Stimulated activated CD8-positive, alpha-beta memory T cell treated with anti-CD3 and anti-CD28 coated beads, Interleukin-4, amount 100 ng/mL, for 1 hour (primary cell): ENCODE measurements at places on chromosomes 13 and 19.

DNA sequence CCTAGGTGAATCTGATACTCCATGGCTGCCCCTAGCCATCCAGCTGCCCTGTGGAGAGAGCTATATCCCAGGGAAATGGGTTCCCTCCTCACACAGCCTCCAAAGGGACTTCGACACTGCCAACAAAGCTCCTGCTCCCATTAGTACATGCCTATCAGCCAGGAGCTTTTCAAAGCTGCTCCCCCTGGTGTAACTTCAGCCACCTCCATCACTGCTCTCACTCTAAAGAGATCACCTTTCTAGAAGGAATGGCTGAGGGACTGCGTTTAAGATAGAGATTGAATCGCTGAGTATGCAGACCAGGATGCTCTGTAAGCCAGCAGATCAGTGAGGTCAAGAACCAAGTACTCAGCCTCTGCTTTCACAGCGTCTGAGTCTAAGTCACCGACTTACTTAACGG is 213.7 kb downstream of the NALCN start:
- no peak for DNase-seq

DNA sequence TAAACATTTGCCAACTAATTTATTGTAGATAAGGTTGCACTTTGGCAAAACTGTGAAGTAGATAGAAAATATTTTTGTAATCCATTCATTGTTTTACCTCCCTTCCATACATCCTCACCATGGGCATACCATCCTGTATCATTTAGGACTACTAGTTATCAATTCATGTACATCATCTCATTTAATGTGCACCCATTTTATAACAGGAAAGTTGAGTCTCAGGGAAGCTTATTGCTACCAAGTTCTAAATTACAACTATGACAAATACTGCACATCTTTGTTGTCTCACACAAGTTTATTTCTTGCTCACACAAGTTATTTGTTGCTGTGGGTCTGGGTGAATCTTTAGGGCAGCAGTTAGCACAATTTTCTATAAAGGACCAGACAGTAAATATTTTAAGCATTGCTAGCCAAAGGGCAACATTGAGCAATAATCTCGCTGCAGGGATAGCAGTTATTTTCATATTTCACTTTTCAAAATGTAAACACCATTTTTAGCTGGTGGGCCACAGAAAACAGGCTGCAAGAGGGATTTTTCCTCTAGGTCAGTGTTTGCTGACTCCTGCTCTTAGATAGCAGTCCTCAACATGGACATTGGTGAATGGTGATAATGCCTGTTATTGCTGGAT is 276.5 kb downstream of the GPC6 start:
- no peak for DNase-seq

DNA sequence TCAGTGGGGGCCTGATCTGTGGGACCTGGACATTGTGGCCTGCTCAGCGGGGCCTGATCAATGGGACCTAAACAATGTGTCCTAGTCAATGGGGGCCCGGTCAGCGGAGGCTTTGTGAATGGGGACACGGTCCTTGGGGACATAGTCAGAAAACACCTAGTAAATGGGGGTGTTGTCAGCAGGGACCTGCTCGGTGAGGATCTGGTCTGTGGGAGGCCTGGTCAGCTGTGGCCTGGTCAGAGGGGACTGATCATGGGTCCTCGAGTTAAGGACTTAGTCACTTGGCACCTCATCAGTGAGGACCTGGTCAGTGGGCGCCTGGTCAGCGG is 44.5 kb upstream of the TPM4 start:
- no peak for DNase-seq

GRCh38 chr13:26599860-26600259 is 42.4 kb downstream of the WASF3 start:
- DNase-seq: no peak

GRCh38 chr19:56942756-56943155 is 102.2 kb upstream of the PEG3 start:
- DNase-seq: no peak

GRCh38 chr13:95447814-95448213 is 104.7 kb upstream of the CLDN10 start:
- no peak for DNase-seq

- DNase-seq: no peak
Measured at GRCh38 chr13:112781881-112782361, 92.1 kb downstream of the ATP11A start.

- no peak for DNase-seq
Measured at GRCh38 chr13:20431687-20432384, 93.8 kb downstream of the CRYL1 start.

DNA sequence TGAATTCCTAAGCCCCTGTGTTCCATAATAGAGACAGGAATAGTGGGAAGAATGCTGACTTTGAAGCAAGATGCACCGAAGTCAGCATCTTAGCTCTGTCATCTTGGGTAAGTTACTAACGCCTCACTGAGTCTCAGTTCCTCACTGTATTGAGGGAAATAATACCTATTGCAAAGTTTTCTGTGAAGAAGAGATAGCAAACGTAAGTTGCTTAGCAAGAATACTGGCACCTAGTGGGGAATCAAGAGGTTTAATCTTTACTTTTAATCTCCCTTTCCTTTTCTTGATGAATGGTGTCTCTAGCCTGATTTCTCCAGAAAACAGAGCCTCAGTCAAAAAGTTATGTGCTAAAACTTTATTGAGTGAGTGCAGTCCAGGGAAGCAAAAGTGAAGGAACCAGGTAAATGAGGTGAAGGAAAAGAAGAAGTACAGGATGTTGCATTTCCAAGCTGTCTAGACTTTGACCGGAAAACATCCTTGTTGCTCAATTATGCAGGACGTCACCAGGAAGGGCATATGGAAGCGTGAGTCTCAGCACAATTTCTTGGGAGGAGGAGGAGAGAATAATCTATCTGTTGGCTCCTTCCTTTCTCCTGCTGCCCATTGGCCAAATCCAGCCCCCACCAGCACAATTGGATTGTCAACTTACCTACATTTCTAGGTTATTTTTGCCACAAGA is 210.0 kb downstream of the B3GLCT start:
- DNase-seq: no peak

GRCh38 chr13:114121496-114122126 is 10.8 kb downstream of the RASA3 start:
- no peak for DNase-seq

GRCh38 chr13:110352735-110353134 is 45.7 kb downstream of the COL4A2 start:
- DNase-seq: no peak

- DNase-seq: no peak
Measured at GRCh38 chr19:474126-475078, 13.6 kb upstream of the SHC2 start.

DNA sequence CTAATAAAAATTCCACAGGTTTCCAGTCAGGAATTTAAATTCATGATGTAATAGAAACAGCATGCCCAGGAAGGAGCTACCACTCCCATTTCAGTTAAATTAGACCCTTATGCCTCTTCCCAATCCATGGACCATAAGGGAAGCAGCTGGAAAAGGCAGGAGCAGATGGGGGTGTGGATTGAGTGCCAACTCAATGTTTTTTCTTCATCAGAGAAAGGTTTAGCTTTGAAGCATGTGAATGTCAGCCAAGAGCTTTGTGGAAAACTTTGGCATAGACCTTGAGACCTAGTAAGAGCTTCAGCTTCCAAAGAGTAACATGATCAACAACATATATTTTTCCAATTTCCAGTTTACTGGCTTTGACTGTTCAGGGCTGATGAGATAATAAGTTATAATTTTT is 2139.9 kb downstream of the PCDH9 start:
- no peak for DNase-seq

GRCh38 chr13:114125589-114125988 is 6.8 kb downstream of the RASA3 start:
- no peak for DNase-seq

GRCh38 chr13:75947448-75947847 is 311.3 kb downstream of the LMO7 start:
- DNase-seq: no peak

DNA sequence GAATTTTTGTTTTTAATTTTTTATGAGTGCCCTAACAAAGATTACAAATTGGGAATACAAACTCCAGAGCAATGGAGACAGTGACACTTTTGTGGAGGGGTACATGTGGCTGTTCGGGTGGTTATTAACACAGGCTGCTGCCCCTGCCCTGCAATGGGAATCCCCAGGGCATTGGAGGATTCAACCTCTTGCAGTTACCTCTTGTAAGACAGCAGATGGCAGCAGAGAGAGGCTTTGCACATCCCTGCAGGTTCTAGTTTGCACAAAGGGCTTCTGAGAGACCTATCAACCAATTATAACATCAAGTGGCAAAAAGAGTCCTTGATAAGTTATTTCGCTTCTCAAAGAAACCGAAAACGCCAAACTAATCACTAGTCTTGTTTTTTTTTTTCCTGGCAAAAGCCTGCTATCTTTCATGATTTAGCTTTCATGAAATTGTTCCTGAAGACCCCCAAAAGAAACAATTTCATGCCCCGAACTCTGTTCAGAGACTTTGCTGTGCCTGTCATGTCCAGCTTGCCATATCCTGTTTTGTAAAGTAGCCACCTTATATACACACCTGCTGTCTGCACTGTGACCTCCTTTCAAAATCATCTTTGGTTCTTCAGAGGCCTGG is 10.4 kb downstream of the GJB2 start:
- DNase-seq: peak; percentile 40

- DNase-seq: no peak
Measured at GRCh38 chr19:34959021-34959420, 5.0 kb downstream of the ZNF792 start.

- DNase-seq: no peak
Measured at GRCh38 chr19:16946951-16947940, 58.4 kb downstream of the F2RL3 start.

GRCh38 chr19:43572171-43572588 is 3.1 kb downstream of the XRCC1 start:
- DNase-seq: no peak

- DNase-seq: peak; percentile 43
Measured at GRCh38 chr19:50368649-50369570, 3.5 kb upstream of the NAPSA start.

DNA sequence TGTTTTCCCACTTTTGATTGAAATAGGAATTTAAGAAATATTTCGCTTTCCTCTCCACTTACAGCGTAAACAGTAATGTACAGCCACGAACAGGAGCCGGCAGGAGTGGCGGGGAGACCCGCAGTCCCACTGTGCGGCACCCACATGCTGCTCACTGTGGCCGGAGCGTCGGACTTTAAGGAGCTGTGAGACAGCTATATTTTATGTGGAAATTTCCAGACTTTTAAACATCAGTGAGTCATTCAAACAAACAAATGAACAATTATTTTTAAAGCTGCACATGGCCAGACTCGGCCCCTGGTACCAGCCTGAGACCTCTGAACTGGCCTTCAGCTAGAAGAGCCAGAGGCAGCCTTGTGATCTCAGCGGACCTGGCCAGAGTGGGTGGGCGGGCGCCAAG is 52.5 kb downstream of the CRYL1 start:
- no peak for DNase-seq

DNA sequence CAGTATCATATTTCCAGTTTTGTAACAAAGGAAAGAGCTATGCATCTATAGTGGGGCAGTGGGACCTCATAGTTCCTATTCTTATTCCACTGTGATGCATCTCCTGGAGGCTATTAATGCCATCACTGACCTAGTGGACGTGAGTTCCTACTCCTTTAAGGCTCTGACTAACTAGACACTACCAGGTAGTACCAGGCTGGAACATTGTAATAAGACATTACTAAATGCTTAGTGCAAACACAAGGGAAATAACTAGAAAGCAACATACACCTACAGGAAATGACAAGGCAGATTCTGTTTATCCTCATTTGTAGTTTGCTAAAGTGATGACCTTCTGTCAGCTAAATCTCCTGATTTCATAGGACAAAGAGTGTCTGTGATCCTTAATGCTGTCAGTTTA is 192.5 kb downstream of the POSTN start:
- no peak for DNase-seq

GRCh38 chr13:109208522-109208921 is 577.9 kb downstream of the IRS2 start:
- DNase-seq: no peak

- peak; percentile 50 for DNase-seq
Measured at GRCh38 chr19:1133471-1133929, 29.7 kb downstream of the GPX4 start.

GRCh38 chr19:29255006-29255405 is 42.1 kb upstream of the UQCRFS1 start:
- DNase-seq: no peak

- peak; percentile 3 for DNase-seq
Measured at GRCh38 chr13:97344265-97345175, 89.4 kb upstream of the RAP2A start.

DNA sequence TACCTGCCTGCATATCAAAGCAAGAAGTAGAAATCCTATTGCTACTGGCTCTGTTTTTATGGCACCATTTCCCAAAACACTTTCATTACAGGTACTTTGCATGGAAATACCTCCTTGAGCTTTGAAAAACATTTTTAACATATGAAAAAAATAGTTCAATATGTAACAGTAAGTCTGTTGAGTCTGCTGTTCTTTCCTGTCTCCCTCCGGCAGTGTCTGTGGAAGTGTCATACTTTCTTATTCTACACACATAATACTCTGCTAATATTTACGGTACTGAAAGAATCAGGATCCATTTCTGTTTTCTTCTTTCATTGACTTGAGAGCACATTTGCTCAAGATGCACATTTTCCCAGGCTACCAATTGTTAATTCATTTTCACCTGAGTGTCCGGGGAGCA is 8.2 kb upstream of the SERTM1 start:
- DNase-seq: no peak

GRCh38 chr19:30923096-30923495 is 426.1 kb downstream of the TSHZ3 start:
- DNase-seq: no peak

- no peak for DNase-seq
Measured at GRCh38 chr13:45445053-45445452, 19.7 kb upstream of the COG3 start.
